ENCODE measurements at places on chromosomes 4 and X.

DNA sequence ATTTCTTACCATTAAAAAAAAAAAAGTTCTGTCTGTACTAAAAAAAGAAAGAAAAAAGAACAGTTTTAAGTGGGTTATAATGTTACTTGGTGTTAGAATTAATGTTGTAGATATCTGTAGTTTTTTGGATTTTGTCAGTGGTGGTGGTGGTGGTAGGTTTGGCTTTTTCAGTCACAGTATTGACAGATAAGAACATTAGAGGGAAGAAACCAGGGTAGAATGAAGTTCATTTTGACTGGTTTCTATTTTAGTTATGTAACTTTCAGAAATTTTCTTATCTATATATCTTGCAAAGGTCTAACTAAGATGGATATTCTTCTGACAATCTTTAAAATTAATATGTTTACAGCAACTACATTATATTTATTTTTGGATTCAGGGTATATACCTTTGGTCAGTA is 105.4 kb downstream of the FBXW7 start:
- DNase-seq, result no peak

- DNase-seq, result no peak
These were observed 19.7 kb downstream of the FABP2 start for GRCh38 chr4:119302073-119302832.

GRCh38 chr4:97646997-97647396 is 496.3 kb downstream of the STPG2 start:
- no peak for DNase-seq

DNA sequence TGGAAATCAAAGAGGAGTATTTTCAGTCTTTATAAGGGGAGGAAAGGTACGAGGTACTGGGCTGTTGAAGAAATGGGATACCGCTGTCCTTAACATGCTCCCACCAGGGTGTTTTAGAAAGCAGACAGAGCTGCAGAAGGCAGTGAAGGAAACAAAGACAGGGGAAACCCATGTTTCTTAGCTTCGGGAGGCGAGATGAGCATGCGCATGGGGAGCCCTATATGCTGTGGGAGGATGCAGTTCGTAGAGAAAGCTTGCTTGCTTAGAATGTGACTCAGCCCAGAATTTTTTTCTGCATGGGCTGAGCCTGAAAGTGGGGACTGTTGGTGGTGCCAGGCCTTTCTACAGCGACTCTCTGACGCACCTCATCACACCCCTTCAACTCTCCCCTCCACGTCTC is 28.8 kb upstream of the SCOC start:
- DNase-seq, result no peak

- DNase-seq, result no peak
These were observed 3.2 kb downstream of the FGF16 start for GRCh38 chrX:77450415-77450814.

- no peak for DNase-seq
These were observed 695.4 kb downstream of the ARAP2 start for GRCh38 chr4:35548921-35549320.

All from stimulated activated CD8-positive, alpha-beta memory T cell treated with anti-CD3 and anti-CD28 coated beads, Interleukin-7, amount 100 ng/mL, for 1 hour (primary cell).